ENCODE measurements at places on chromosomes 3 and 15.
A peak's percentile ranks its signal among the peaks of the same experiment; 100 is the strongest.

DNA sequence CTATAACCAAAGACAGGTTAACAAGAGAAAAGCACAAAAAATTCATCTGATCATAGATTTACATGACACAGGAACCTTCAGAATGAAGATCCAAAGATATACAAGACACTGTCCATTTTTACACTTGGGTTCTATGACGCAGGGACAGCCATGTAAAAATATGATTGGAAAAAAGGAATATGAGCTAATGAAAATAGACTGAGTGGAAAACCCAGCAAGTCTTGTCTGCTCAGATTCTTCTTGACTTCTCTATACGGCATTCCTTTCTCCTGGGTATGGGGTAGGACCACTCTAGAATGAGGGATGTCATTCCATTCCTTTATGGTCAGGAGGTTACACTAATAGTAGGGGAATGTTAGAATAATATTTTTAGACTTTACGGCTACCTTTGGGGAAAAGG is 46.9 kb downstream of the WDR49 start:
- H3K27me3 ChIP-seq, result no peaks in the 10 kb centered on the region
- H3K27ac ChIP-seq, result no peak overlapping the region
- no peaks in the 10 kb centered on the region for H3K36me3 ChIP-seq
- no peak overlapping the region for H3K4me3 ChIP-seq
- no peak for DNase-seq
- no peaks in the 10 kb centered on the region for H3K4me1 ChIP-seq

GRCh38 chr3:152226176-152226575 is 42.6 kb upstream of the MBNL1 start:
- H3K4me1 ChIP-seq, result peaks cover 22% of the 10 kb centered on the region
- no peaks in the 10 kb centered on the region for H3K27me3 ChIP-seq
- no peak for DNase-seq
- no peak overlapping the region for H3K27ac ChIP-seq
- no peak overlapping the region for H3K4me3 ChIP-seq
- no peaks in the 10 kb centered on the region for H3K36me3 ChIP-seq

DNA sequence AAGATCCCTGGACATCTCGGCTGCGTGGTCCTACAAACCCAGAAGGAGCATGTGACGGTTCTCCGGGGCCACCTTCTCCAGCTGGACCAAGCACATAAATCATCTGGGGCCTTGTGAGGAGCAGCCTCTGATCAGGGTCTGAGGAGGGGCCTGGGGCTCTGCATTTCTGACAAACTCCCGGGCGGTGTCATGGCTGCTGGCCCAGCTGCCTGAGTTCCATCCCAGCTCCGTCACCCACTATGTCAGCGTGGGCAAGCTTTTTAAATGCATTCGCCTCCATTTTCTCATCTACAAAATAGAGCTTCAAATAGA is 126.3 kb upstream of the MEF2A start:
- no peaks in the 10 kb centered on the region for H3K27me3 ChIP-seq
- H3K36me3 ChIP-seq, result no peaks in the 10 kb centered on the region
- no peak overlapping the region for H3K4me3 ChIP-seq

- no peaks in the 10 kb centered on the region for H3K4me1 ChIP-seq
- H3K27ac ChIP-seq, result no peak overlapping the region
- H3K4me3 ChIP-seq, result no peak overlapping the region
- no peaks in the 10 kb centered on the region for H3K36me3 ChIP-seq
These were observed 19.3 kb upstream of the TMEM108 start for GRCh38 chr3:133018921-133019320.

- no peak overlapping the region for H3K27ac ChIP-seq
- no peak for DNase-seq
- peaks cover 26% of the 10 kb centered on the region for H3K36me3 ChIP-seq
- no peaks in the 10 kb centered on the region for H3K27me3 ChIP-seq
- no peak overlapping the region for H3K4me3 ChIP-seq
- H3K4me1 ChIP-seq, result peaks cover 53% of the 10 kb centered on the region
These were observed 165.4 kb downstream of the MBNL1 start for GRCh38 chr3:152434142-152434541.

- no peaks in the 10 kb centered on the region for H3K27me3 ChIP-seq
- H3K4me3 ChIP-seq, result no peak overlapping the region
- no peak overlapping the region for H3K27ac ChIP-seq
These were observed 4.2 kb downstream of the ABTB1 start for GRCh38 chr3:127676921-127677351.

DNA sequence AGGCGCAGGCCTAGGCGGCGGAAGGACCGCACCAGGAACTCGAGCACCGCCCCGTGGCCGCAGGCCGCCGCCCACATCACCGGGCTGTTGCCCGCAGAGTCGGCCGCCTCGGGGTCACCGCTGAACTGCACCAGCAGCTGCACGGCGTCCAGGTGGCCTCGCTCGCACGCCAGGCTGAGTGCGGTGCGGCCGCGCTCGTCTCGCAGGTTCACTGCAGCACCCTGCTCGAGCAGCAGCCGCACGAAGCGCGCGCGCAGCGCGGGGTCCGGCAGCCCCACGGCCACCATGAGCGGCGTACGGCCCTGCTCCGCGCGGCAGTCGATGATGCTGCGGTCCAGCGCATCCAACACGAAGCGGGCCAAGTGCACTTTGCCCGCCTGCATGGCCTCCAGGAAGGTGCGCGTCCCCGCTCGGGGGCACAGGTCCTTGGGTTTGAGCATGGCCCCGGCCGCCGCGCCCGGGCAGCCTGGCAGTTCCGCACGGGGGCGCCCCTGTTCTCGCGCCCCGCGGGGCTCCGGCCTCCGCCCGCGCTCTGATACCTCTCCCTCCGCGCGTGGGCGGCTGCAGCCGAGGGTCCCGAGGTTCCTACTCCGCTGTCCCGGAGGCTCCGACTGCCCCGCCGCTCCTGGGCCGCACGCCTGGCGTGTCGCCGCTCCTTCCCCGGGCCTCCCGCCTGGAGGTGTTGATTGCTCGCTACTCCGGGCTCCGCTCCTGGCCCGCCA is 556 bp downstream of the ANKRD63 start:
- no peak for DNase-seq
- H3K4me3 ChIP-seq, result peak overlapping the region; percentile 50
- peaks cover 54% of the 10 kb centered on the region for H3K27me3 ChIP-seq
- H3K4me1 ChIP-seq, result peaks cover 19% of the 10 kb centered on the region
- H3K27ac ChIP-seq, result no peak overlapping the region
- H3K36me3 ChIP-seq, result no peaks in the 10 kb centered on the region
